ENCODE measurements at places on chromosomes 3 and 15. TPM values are rescaled to one million over a fixed set of nuclear protein-coding genes. Genes with fewer than 3 reads are reported as not detected.

Gene CXCR6
- total RNA-seq: 12.4 TPM

DNA sequence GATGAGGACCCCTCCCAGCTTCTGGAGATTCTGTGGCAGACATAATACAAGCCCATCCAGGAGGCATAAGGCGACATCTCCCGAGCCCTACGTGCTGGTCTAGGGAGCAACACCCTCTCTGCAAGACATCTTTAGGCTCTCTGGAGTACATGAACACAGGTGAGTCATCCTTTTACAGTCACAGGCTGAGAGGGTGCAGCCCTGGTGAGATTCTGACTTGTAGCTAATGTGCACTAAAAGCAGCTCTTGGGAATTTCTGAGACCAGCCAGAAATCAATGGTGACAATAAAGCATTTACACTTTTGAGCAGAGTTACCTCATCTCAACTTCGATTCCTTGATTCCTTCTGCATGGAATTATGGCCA, 131.1 kb downstream of the XXYLT1 start:
- no peak overlapping the region for H3K4me3 ChIP-seq
- no peaks in the 10 kb centered on the region for H3K27me3 ChIP-seq
- no peak overlapping the region for H3K27ac ChIP-seq
- peaks cover 4% of the 10 kb centered on the region for H3K4me1 ChIP-seq

Gene PIERCE2
- total RNA-seq: not detected

DNA sequence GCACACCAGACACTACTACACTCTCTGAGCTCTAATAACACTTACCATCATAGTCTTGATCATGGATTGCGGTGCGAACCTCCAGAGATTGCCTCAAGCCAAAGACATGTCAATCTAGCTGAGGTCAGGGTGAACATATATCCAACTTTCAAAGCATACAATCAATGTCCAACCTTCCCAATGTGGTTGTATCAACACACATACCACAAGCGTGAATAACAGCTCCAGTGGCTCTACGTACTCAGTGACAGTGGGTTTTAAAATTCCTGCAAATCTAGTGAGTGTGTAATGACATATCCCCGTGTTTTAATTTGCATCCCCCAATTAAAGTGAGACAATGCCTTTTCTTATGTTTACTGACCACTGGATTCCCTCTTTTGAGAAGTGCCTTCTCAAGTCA, 29.6 kb downstream of the SFMBT1 start:
- peaks cover 29% of the 10 kb centered on the region for H3K36me3 ChIP-seq
- no peaks in the 10 kb centered on the region for H3K27me3 ChIP-seq
- no peak overlapping the region for H3K27ac ChIP-seq
- H3K4me3 ChIP-seq: no peak overlapping the region
- peaks cover 13% of the 10 kb centered on the region for H3K4me1 ChIP-seq

DNA sequence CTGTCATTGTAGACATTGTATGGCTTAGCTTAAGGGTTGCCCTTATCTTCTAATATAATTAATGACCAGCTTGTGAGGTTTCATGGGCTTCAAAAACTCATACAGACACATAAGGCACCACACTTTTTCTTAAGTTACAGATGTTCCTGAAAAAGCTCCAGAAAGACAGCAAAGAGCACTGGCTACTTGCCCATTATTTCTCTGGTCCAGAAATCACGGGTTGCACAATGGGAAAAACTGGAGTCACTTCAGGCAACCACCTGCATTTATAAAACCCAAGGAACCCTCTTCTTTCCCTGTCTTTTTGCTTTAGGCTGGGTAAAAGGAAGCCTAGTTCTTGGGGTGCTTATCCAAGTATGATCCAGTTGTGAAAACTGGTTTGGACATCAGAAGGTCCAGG, 2.3 kb upstream of the COL6A6 start:
- peaks cover 36% of the 10 kb centered on the region for H3K27me3 ChIP-seq
- H3K4me1 ChIP-seq: no peaks in the 10 kb centered on the region
- no peak for DNase-seq
- H3K27ac ChIP-seq: no peak overlapping the region
- H3K36me3 ChIP-seq: no peaks in the 10 kb centered on the region
- H3K4me3 ChIP-seq: no peak overlapping the region

Gene NRROS
- 17.0 TPM for total RNA-seq

DNA sequence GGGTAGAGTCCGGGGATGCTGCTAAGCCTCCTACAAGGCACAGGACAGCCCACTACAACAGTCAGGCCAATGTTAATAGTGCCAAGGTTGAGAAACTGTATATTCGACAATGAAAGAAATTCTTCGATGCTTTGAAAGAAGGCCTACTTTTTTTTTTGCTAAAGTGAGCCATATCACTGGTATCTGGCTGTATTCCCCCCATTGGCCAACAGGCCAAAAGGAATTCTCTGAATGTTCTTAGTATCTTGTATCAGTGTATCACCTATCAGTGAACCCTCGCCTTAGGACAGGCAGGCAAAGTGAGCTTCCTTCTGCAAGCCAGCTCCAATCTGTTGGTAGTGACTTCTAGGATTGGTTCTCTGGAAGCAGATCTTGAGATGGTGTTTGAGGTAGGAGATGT, 74.2 kb downstream of the SNTN start:
- peaks cover 2% of the 10 kb centered on the region for H3K27me3 ChIP-seq
- H3K36me3 ChIP-seq: no peaks in the 10 kb centered on the region
- H3K4me3 ChIP-seq: no peak overlapping the region
- no peak for DNase-seq
- no peak overlapping the region for H3K27ac ChIP-seq
- no peaks in the 10 kb centered on the region for H3K4me1 ChIP-seq

GRCh38 chr3:21390136-21390535, 360.9 kb downstream of the ZNF385D start:
- no peak overlapping the region for H3K27ac ChIP-seq
- no peak overlapping the region for H3K4me3 ChIP-seq
- no peaks in the 10 kb centered on the region for H3K36me3 ChIP-seq
- no peaks in the 10 kb centered on the region for H3K4me1 ChIP-seq

Gene PP2D1
- total RNA-seq: not detected

Gene LPP
- 49.6 TPM for total RNA-seq

Data from activated naive CD8-positive, alpha-beta T cell treated with anti-CD3 and anti-CD28 coated beads, Interleukin-2, amount 10 ng/mL, durations not matched to agents 7 days and 5 days (primary cell).